ENCODE measurements at places on chromosomes 12 and 14.

- no peak for DNase-seq
Observed at GRCh38 chr14:74085828-74086227, 1.1 kb downstream of the LIN52 start.

DNA sequence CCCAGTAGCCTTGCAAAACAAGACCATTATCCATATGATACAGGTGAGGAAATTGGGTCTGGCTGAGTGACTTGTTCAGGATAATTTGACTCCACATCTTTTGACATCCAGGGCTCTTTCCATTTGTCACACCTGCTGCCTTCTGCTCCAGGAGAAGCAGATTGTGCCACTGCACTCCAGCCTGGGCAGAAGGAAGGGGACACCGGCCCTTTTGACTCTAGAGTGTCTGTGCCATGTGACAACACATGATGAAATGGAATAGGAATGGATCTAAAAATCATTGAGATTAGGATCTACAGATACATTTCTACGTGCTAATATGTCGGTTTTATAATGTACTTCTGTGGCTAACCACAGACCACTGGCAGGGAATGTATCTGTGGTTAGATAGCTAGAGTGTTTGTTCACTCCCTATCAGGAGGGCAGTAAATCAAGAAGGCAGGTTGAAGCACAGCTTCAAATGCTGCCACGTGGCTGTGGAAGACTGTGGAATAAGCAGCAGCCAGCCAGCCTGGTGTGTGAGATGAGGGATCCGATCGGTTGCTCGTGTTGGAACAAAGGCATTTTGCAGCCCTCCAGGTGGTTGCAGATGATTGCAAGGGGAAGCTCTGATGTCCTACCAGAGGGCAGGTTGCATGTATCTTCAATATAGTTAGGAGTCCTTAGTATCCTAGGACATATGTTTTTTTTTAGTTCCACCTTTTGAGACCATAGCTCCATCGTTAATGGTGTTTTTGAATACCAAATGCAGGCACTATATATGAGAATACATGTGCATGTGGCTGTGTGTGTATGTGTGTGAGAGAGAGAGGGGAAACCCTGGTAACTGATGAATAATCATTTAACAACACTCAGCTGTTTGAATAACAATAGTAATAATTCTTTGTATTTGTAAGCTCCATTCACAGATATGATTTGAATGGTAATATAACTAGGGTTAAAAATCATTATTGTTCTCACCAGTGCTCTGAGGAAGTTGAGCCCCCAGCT is 28.6 kb downstream of the EML1 start:
- no peak for DNase-seq

GRCh38 chr14:39279515-39279914 is 45.8 kb downstream of the MIA2 start:
- no peak for DNase-seq

- no peak for DNase-seq
Observed at GRCh38 chr14:104135121-104135903, 3.1 kb upstream of the KIF26A start.

DNA sequence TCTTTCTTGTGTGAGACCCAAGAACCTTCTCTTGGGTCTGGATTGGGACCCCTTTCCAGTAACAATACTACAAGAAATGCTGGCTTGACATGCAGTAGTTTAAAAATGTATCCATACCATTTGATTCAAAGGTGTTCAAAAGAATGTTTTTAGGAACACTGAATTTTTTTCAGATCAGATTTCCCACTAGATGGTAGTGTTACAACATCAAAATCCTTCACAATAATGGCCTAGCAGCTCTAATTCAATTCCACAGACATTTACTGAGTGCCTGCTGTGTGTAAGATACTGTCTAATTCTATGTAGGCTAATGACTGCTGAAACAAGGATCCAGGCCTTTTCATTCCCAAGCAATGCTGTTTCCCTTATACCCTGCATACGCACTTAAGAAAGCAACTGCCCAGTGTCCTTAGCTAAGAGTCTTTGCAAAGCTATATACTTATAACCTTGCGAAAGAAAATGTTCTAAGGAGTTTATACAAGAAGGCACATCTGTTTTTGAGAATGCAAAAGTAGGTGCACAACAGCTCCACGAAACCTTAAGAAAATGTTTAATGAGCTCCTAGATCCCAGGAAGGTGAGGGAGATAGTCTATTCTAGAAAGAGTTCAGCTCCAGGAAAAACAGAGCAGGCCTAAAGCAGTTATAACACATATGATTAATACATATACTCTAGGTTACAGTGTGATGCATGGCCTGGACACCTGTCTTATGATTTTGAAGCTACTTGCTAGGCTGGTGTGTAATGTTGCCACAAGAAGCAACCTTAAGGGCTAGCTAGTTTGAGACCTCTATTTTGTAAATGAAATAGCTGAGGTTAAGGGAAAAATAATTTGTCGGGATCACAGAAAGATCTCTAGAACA is 50.9 kb upstream of the PKP2 start:
- no peak for DNase-seq

DNA sequence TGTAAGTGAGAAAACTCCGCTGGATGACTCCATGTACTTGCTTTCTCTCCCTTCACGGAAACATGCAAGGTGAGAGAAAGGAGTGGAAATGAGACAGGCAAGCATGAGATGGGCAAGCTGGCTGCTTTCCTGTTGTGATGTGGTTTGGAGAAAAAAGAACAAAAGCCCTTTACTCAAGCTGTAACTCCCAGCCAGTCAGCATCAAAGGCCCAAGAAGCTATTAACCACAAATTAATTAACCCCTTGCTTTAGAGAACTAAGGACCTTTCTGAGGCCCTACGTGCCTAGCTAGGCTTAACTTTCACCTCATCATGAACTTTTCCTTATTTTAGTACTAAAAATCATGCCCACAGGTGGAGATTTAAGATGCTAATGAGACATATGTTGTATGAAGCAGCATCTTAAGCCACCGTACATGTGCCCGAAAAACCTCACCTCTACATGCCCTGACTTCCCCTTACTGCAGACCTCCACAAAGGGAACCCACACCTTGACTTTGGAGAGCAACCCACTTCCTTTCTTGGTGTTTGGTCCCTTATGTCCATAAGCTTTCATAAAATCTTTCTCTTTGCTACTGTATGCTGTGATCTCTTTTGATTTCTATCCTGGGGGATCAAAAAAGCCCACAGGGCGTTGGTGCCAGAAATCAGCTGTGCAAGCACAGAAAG is 87.0 kb downstream of the GALNT8 start:
- no peak for DNase-seq

- no peak for DNase-seq
Observed at GRCh38 chr14:78302841-78303240, 132.7 kb downstream of the NRXN3 start.

DNA sequence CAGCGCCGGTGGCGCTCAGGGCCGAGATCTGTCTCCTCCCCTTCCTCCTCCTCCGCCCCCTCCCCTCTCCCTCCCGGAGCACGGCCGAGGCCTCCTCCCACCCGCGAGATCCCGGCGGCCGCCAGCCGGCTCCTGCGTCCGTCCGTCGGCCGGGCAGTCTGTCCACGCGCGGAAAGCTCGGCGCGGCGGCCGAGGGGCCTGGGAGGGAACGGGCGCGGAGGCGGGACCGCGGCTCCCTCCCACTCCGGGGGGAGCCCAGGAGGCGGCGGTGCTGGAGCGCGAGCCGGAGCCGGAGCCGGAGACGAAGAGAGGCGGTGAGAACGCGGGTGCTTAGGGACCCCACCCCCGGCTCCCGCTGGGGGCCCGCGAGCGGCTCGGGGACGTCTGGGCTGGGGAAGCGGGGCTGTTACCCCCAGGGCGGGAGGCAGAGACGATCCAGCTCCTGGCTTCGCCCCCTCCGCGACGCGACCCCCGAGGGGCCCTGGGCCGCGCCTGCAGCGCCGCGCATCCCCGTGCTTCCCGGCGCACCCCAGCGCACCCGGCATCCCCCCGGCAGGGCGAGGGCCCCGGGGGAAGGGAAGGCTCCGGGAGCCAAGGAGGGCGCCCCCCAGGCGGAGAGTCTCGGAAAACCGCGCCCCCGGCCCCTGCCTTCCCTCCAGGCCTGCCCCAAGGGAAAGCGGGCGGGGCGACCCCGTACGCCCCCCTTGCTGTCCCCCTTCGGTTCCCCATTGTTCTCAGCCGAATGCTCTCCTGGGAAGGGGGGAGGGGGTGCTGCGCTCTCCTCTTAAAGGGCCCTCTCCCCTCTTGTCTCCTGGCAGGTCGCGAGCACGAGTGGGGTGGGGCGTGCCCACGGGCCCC is at the start of gene DTX1:
Gene DTX1 (plus strand): TSS at position 100 of the 858 bp plus-strand sequence. CDS start 1,463 bp downstream, outside the sequence.
- DNase-seq: no peak

- no peak for DNase-seq
Observed at GRCh38 chr12:112967306-112967705, 11.0 kb upstream of the OAS2 start.

DNA sequence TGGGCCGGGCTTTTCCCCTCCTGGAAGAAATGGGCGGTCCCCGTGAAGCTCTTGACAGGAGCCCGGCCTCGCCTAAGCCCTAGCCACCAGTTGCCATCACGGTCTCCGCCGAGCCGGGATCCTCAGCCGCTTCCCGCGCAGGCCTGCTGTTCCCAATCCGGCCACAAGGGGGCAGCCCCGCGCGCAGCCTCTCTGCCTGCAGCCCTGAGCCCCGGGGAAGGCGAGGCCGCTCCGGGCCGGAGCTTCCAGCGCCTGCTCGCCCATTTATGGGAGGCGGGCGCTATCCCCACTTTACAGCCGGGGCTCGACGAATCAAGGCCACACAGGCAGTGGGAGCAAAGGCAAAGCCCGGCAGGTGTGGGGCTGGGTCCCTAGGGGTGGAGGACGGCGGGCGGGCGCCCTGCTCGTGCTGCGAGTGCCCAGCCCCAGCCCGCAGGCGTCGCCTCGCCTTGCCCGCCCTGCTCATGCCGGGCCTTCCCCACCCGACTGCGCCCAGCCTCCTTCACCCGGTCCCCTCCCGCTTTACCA is 61.5 kb downstream of the LGMN start:
- DNase-seq: no peak

GRCh38 chr12:129641926-129642325 is 261.9 kb downstream of the TMEM132D start:
- no peak for DNase-seq

- no peak for DNase-seq
Observed at GRCh38 chr12:7959278-7959677, 23.3 kb upstream of the SLC2A3 start.

DNA sequence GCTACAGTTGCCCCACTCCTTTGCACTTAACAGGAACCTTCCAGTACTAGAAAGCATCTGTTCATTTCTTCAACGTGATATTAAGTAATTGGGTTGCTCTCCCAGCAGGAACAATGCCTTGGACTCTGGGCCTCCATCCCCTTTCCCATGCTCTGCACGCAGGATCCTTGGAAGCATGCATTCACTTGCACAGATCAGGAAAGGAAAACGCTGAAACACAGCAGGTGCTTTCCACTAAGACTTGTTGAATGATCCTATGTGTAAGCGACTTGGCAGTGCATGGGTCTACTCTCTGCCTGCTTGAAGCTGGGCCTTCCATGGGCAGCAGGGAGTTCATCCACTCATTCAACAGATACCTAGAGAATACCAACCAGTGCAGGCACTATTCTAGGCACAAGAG is 2.3 kb downstream of the LTBP2 start:
- no peak for DNase-seq

GRCh38 chr14:101173698-101174521 is 270.4 kb upstream of the RTL1 start:
- DNase-seq: no peak

GRCh38 chr14:104731320-104732294 is 7.6 kb downstream of the ADSS1 start:
- DNase-seq: no peak

DNA sequence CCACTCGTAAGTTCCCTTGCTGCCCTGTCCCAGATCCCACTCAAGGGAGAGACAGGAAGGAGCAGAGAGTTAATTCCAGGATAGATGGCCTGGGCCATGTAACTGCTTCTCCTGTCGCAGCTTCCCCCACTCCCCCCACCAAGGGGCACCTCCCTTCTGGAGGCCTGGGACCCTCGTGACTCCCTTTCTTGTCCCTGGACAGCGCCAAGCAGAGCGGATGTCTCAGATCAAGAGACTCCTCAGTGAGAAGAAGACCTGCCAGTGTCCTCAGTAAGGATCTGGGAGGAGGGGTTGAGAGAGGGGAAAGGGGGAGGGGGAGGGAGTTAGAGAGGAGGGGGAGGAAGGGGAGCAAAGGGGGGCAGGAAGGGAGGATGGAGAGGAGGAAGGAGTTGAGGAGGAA is 3.0 kb upstream of the GPR162 start:
- no peak for DNase-seq

GRCh38 chr14:92005019-92005418 is 34.8 kb downstream of the TRIP11 start:
- no peak for DNase-seq

DNA sequence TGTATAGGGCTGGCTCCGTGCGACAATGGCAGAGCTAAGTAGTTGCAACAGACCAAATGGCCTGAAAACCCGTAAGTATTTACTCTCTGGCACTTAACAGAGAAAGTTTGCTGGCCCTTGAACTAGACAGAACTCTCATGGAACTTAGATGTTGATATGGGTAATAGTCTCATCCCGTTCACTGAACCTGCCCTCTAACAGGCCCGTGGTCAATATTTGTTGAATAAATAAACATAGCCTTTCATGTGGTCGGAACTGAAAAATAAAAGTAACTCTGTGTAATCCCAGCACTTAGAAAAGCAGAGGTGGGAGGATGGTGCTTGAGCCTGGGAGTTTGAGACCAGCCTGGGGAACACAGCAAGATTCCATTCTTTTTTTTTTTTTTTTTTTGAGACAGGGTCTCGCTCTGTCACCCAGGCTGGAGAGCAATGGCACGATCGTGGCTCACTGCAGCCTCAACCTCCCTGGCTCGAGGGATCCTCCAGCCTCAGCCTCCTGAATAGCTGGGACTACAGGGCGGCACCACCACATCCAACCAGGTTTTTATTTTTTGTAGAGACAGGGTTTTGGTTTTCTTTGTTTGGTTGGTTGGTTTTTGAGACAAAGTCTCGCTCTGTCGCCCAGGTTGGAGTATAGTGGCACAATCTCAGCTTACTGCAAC is 29.7 kb downstream of the KDM2B start:
- no peak for DNase-seq

- DNase-seq: no peak
Observed at GRCh38 chr14:92546347-92547053, 32.9 kb downstream of the RIN3 start.

DNA sequence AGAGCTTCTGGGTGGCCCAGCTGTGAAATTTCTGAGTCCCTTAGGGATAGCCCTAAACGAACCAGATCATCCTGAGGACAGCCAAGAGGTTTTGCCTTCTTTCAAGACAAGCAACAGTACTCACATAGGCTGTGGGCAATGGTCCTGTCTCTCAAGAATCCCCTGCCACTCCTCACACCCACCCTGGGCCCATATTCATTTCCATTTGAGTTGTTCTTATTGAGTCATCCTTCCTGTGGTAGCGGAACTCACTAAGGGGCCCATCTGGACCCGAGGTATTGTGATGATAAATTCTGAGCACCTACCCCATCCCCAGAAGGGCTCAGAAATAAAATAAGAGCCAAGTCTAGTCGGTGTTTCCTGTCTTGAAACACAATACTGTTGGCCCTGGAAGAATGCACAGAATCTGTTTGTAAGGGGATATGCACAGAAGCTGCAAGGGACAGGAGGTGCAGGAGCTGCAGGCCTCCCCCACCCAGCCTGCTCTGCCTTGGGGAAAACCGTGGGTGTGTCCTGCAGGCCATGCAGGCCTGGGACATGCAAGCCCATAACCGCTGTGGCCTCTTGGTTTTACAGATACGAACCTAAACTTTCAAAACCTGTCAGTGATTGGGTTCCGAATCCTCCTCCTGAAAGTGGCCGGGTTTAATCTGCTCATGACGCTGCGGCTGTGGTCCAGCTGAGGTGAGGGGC is 38.9 kb downstream of the DAD1 start:
- DNase-seq: no peak

GRCh38 chr12:14982991-14983390 is 10.1 kb downstream of the PDE6H start:
- DNase-seq: no peak

All from gastrocnemius medialis (tissue), 4 donors.